NCI-H524 treated with DMSO at 0.1 percent for 48 hours (cell line): ENCODE measurements at places on chromosomes 7 and 10.

- DNase-seq: no peak
Measured at GRCh38 chr7:123120286-123120685, 79.5 kb downstream of the SLC13A1 start.

DNA sequence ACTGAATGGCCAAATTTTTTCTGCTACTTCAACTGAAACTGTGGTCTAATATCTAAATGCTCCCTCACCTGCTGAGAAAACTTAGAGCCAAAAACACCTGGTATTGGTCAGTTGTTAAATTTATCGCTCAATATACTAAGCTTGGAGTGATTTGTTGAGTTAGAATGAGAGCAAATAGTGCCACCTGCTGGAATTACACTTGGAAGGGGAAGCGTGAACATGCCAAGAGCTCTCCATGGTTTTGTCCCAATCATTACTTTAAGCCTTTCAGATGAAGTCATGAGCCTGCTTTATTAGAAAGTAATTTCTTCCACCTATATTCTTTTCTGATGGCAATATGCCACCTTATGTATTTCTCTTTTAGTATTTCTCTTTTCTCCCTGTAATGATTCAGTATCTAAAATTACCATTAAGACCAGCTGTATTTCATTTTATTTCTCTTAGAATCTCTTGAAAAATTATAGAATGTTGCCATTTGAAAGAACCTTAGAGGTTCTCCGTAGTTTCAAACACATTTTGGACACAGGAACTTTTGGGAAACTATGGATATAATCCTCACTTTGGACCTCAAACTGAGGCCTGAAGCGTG is 447.8 kb upstream of the C7orf33 start:
- DNase-seq: no peak

DNA sequence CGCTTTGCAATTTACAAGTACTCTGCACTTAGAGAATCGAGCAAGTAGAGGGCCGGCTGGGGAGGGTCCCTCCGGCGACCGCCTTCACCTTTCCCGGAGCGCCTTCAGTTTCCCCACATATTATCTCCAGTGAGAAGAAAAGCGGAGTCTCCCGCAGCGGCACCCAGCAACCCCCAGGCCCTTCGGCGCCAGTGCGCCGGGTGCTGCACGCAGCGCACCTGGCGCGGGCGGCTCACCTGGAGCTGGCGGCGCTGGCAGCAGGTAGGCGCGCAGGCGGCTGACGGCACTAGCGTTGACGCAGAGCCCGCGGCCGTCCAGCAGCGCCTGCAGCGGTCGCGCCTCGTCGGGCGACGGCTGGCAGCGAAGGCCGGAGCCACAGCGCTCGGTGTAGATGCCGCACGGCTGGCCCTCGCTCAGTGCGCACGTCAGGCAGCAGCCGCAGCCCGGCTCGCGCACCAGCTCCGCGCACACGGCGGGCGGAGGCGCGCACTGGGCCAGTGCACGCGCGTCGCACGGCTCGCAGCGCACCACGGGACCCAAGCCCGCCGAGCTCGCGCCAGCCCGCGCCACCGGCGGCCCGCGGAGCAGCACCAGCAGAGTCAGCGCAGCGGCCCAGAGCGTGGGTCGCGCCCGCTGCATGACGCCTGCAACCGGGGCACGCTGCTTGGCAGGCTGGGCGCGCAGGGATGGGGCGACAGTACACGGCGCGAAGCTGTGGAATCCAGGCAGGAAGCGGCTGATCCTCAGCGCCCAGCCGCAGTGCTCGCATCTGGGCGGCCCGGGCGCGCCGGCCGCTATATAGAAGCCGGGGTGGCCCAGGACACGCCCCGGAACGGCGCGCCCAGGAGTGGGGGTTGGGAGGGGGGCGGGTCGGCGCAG is at the start of gene IGFBP3:
TSS of gene IGFBP3 (minus strand) at position 771 of the 879 bp plus-strand sequence. CDS start at position 639, 132 bp downstream.
- DNase-seq: no peak

- no peak for DNase-seq
Measured at GRCh38 chr7:82701949-82702348, 258.4 kb upstream of the CACNA2D1 start.

DNA sequence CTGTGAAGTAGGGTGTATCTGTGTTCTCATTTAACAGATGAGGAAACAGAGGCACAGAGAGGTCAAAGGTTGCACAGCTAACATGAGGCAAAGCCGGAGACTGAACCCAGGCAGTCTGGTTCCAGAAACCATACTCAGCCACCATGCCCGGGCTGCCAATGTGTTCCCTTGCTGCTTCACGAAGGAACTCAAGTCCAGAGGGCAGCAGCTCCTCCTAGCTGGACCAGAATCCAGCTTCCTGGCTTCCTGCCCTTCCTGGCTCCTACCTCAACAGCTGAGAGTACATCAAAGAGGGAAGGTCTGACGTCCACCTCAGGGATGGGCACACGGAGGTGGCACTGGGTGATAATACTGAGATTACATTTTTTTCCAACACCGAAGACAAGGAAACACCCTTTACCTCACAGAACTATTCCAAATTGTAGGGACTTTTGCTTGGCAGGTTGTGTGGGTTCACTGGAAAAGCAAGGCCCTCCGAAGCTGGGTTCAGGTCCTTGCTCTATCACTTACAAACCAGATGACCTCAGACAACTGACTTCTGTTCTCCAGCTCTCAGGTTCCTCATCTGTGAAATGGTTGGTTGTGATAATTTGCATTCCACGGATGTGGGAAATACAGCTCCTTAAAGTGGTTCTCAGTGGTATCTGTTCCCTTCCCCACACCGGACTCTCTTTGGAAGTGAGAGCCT is 154.1 kb upstream of the ZMIZ1 start:
- DNase-seq: no peak

DNA sequence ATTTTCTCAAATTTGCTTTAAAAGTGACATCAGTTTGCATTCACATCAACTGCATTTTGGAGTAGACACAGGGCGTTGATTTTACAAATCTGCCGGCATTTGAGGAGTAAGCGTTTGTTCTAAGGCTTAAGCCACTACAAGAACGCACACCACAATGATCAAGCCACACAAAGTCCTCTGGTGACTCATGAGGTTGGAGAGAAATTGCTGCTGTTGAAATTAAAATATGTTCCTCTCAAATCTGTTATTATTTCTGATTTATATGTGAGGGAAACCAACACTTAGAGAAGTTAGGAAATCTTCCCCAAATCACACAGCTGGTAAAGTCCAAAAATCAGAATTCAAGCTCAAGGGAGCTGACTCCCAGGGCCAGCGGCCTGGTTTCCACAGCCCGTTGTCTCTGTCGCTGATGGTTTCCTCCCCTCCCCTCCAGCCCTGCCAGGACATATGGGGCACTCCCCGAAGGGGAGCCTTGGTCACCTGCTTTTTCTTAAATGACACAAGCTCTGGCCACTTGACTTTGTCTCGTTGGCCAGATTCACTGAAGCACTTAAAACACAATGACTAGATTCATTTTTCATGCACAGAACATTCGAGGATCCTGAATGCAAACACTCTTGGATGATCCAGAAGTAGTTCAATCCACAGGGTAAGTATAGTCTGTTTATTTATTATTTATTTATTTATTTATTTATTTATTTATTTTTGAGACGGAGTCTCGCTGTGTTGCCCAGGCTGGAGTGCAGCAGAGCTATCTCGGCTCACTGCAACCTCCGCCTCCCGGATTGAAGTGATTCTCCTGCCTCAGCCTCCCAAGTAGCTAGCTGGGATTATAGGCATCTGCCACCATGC is 29.2 kb upstream of the KLF6 start:
- no peak for DNase-seq

DNA sequence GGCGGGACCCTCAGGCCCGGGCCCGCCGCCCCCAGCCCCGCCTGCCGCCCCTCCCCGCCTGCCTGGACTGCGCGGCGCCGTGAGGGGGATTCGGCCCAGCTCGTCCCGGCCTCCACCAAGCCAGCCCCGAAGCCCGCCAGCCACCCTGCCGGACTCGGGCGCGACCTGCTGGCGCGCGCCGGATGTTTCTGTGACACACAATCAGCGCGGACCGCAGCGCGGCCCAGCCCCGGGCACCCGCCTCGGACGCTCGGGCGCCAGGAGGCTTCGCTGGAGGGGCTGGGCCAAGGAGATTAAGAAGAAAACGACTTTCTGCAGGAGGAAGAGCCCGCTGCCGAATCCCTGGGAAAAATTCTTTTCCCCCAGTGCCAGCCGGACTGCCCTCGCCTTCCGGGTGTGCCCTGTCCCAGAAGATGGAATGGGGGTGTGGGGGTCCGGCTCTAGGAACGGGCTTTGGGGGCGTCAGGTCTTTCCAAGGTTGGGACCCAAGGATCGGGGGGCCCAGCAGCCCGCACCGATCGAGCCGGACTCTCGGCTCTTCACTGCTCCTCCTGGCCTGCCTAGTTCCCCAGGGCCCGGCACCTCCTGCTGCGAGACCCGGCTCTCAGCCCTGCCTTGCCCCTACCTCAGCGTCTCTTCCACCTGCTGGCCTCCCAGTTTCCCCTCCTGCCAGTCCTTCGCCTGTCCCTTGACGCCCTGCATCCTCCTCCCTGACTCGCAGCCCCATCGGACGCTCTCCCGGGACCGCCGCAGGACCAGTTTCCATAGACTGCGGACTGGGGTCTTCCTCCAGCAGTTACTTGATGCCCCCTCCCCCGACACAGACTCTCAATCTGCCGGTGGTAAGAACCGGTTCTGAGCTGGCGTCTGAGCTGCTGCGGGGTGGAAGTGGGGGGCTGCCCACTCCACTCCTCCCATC is 82.7 kb downstream of the PAX2 start:
- no peak for DNase-seq
